Left ventricle myocardium superior (tissue), 1 donor: ENCODE measurements at places on chromosomes 2 and 18. TPM values are rescaled to one million over a fixed set of nuclear protein-coding genes. Genes with fewer than 3 reads are reported as not detected.
A peak's percentile ranks its signal among the peaks of the same experiment; 100 is the strongest.

The SATB2 gene
- total RNA-seq = 1.3 TPM

GRCh38 chr2:68870215-68870614, 982 bp downstream of the BMP10 start:
- no peak for DNase-seq

- no peak for DNase-seq
Observed at GRCh38 chr2:86673986-86674670, 46.0 kb upstream of the RMND5A start.

DNA sequence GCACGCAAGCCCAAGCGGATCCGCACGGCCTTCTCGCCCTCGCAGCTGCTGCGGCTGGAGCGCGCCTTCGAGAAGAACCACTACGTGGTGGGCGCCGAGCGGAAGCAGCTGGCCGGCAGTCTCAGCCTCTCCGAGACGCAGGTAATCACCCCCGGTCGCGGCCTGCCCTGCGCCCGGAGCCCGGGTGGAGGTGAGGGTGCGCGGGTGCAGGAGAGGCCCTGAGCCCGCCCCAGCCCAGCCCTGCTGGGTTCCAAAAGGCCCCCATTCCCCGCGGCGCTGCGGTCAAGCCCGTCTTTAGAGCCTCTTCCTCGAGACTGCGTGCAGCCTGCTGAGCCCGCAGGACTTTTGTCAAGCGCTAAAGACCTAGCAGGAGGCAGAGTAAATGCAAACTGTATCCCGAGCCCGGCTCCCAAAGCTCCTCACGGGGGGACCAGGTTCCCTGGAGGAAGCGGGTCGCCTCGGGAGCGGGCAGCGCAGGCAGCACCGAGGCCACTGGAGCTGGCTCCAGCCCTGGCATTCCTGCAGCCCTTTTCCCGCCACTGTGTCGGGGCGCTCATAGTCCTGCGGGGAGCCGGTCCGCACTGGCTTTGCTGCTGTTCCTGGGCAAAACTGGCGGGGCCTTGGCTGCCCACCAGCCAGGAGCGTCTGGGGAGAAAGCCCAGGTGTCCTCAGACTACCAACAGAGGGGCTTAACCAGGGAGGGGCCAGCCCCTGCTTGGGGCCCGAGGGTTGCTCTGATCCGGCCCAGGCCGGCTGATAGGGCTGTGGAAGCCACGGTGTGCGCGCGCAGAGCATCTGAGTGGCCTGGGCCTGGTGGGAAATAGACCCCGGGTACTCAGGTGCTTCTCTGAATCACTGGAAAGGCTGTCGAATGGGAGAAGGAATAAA, 7.3 kb downstream of the EMX1 start:
- DNase-seq = no peak

DNA sequence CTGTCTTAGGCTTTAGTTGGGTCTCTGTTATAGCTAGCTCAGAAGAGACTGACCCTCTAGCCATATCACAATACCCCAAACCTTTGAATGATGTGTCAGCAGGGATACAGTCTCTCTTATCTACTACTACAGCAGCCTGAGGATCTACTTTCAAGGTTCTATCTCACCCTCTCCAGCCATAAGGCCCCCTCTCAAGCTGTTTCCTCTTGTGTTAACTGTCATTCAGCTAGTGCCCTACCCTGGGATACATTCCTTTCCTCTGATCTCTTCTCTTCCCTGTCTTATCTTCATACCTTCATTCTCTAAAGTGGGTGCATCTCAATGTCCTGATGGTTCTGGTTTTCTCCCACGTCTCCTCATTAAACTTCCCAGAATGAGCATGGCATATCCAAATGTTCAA, 434.7 kb downstream of the NRXN1 start:
- DNase-seq = no peak

GRCh38 chr18:1034971-1035370, 130.3 kb downstream of the ADCYAP1 start:
- no peak for DNase-seq

GRCh38 chr2:235398321-235398720, 95.5 kb upstream of the AGAP1 start:
- DNase-seq = no peak

GRCh38 chr2:97728091-97728731, 14.8 kb downstream of the ZAP70 start:
- peak; percentile 62 for DNase-seq

GRCh38 chr2:21254170-21254965, 130.6 kb downstream of the TDRD15 start:
- DNase-seq = no peak

DNA sequence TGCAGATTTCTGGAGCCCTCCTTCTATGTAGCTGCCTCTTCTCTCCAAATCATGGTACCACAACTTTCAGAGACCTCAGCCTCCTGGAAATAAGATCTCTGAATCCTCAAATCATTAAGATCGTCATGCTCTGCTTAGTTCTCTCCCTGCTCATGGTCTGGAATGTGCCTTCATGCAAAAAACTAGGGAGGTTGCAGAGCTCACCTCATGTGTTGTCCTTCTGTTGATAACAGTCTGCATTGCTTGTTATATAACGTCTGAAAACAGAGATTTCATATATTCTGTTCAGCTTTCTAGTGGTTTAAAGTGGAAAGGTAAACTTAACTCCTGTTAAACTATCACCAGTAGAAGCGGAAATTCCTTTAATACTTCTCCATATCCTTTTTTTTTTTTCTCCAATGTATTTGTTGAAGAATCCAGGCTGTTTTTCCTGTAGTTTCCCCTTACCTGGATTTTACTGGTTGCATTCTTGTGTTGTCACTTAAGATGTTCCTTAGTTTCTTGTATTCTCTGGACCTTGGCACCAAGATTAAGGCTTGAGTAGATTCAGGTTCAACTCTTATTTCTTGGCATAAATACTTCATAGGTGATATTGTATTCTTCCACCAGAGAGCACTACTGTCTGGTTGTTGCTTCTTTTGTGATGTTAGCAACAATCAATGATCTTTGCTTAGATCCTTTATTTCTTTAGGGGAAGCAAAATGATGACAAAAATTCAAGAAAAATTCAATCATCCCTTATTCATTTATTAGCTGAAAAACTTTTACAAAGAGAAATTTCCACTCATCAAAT, 211.3 kb downstream of the LOXHD1 start:
- no peak for DNase-seq

DNA sequence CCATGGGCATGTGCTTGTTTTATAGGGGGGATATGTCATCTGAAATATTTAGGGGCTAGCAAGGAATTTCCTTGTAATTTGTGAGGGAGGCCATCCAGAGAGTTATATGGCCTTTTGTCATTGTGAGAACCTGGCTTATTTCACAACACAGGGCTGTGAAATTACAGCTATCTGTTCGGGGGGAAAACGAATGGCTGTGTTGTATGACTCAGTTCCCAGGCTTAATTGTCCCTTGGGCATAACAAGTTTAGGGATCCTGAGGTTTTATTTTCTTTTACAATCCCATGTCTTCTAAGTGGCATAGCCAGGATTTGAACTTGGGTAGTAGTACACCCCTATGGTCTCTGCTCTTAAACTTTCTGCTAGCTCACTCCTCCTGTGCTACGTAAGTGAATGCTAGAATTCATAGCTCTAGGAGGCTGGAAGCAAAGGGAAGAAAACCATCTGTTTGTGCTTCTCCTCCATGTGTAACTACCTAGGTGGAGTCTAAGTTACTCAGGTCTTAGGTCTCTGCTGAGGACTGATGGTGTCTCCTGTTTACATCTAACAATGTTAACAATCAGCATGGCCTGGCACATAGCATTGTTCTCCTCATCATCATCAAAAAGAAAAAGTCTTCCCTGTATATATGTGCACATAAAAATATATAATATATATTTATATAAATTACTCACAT, 53.8 kb downstream of the SKA1 start:
- DNase-seq = no peak
